ENCODE measurements at places on chromosomes 6 and 20.

DNA sequence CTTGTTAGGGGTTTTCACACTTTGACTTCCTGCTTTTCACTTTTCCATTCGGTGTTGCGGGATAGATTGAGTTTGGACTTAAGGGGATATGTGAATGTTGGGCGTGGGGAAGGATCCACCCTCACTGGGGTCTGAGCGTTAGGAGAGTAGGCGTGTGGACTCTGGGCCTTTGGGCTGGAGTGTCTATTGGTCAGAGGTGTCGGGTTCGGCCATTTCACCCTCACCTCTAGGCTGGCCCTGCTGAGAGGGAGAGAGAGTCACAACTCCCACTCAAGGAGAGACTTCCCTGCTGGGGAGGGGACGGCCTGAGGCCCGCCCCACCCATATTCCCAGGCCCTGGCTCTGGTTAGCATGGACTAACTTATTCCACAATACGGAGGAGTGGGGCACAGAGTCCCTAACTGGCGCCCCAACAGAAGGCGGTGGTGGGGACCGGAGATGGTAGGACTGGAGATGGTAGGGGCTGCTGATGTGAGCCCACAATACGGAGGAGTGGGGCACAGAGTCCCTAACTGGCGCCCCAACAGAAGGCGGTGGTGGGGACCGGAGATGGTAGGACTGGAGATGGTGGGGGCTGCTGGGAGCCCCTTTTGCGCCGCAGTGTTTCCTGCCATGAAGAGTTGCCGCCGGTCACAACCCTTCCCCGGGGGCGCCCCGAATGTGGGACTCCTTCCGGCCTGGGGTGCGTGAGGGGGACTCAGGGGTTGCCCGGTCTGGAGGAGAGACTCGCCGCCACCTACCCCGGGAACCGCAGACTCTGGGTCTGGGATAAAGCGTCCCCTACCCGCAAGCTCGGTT, 1.4 kb upstream of the PTPRA start:
- DNase-seq: no peak

- no peak for DNase-seq
Observed at GRCh38 chr6:135358985-135359384, 138.6 kb downstream of the AHI1 start.

GRCh38 chr6:32152769-32153563, 975 bp upstream of the PPT2 start:
- peak; percentile 64 for DNase-seq

DNA sequence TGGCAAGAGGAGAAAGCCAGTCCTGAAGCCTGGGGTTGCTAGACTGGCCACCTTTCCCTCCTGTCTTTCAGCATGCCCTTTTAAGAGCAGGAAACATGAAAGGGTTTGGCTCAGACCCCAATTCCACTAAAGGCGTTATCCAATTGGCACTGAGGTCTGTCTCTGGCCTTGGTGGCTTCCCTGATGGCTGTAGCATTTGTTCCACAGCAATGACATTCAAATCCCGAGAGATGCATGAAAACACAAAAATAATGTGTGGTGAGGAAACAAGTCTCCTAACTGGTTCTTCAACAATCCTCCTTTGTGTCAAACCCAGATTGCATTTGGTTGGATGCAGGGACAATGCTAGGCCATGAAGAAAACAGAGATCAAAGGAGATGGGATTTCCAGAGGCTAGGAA, 56.5 kb upstream of the ADTRP start:
- no peak for DNase-seq

GRCh38 chr6:12875051-12875450, 158.5 kb downstream of the PHACTR1 start:
- no peak for DNase-seq

DNA sequence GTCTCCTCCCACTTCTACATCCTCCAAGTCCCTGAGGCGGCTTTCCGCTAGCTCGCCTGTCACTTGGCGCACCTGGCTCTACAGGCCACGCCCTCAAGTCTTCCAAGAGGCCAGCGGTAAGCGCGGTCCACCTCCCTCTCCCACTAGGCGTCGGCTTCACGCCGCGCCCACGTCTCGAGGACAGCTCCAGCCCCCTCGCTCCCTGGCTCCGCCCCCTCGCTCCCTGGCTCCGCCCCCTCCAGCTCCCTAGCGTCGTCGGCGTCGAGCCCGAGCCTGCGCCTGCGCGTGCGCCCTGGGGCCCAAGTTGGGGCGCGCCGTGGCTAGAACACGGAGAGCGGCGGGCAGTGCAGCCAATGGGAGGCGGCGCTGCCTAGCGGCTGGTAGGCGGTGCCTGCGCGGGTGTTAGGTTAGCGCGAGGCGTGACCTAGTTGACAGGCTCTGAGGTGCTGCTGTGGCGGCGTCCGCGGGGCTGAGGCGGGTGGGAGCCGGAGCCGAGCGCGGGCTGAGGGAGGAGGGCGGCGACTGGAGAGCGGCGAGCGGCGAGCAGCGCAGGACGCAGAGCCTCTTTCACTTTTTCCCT, at the start of gene MACROD2:
Gene MACROD2, plus strand, starts transcription at position 431 of the 580 bp plus-strand sequence.
- DNase-seq: peak; percentile 93

DNA sequence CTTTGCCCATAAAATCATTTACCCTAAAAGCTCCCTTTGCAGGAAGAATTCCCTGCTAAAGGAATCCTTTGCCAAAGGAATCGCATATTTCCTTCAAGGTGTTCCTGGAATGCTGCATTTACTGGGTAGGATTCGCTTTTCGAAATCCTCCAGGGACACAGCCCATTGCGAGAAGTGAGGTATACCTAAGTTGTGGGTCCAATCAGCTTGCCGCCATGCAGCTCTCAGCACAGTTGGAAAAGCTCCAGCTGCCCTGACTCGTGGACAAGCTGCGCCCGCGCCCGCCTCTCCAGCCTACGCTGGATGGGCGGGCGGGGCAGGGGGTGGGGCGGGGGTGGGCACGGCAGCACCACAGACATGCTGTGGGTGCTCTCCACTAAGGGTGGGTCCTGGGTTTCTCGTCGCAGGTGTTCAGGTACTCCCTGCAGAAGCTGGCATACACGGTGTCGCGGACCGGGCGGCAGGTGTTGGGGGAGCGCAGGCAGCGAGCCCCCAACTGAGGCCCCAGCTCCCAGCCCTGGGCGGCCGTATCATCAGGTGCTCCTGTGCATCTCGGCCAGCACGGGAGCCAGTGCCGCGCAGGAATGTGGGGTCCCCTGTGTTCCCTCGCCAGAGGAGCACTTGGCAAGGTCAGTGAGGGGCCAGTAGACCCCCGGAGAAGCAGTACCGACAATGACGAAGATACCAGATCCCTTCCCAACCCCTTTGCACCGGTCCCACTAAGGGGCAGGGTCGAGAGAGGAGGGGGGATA, 1.4 kb downstream of the NNAT start:
- peak; percentile 58 for DNase-seq

DNA sequence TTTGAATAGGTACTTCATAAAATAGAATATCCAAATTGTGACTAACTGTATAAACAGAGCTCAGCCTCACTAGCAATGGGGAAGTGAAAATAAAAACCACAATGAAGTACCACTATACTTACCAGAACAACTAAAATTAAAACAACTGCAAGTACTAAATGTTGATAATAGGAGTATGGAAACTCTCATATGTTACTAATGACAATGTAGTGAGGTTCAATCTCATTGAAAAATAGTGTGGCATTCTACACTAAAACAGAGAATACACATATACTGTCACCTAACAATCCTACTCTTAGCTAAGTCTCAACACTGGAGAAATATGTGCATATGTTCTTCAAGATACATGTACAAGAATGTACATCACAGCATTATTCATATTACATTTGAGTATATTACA, 132.0 kb upstream of the CARMIL1 start:
- DNase-seq: no peak

DNA sequence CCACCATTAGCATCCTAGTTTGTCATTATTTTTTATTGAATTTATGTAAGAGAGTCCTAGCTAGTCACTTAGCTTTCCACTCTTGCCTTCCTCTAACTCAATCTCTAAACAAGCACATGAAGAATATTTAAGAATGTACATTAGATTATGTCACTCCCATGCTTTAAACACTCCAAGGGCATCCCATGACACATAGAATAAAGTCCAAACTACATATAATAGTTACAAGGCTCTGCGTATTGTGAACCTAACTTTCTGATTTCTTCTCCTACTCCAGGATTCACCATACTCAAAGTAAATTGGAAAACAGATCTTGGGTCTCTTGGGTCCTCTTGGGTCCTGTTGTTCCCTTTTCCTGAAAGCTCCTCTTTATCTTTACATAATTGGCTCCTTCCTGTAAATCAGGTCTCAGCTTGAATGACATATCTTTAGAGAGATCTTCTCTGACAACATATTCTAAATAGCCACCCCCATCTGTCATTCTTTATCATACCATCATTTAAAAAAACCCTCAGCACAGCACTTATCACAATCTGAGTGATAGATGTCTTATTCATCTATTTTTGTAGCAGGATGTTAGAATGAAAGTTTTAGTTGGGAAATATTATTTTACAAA, 1042.4 kb upstream of the FLRT3 start:
- no peak for DNase-seq

GRCh38 chr20:7161690-7162089, 394.2 kb downstream of the BMP2 start:
- DNase-seq: no peak

DNA sequence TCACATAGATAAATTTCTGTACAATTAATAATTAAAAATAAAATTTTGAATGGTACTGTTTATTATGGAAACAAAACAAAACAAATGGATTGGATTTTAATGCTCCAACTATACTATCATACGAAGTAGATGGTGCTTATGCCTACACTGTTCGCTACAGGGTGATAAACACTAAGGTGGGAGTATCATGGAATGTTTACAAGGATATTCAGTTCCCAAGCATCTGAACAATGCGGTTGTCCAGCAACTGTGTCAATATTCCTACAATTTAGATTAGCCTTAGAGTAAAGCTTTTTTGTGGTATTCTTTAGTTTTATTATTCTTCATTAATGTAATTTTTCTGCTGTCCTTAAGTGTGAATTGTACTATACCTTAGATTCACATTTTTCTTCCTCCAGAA, 105.1 kb downstream of the MMS22L start:
- no peak for DNase-seq

GRCh38 chr20:49835031-49835430, 22.4 kb downstream of the SLC9A8 start:
- DNase-seq: no peak

GRCh38 chr6:118535176-118535844, 12.8 kb upstream of the PLN start:
- DNase-seq: no peak

DNA sequence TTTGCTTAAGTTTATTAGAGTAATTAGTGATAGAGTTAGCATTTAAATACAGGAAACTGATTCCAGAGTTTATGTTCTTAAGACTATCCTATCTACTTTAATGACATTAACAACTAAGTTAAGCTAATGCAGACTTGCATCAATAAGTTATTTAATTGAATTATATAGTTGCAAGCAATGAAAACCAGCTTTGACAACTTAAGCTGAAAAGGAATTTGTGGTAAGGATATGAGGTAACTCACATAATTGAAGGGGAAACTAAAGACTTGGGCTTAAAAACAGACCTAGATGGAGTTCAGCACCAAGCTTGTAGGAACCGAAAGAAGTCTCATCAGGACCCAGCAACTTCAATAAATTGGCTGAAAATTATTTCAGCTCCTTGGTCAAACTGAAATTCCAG, 222.3 kb downstream of the IBTK start:
- DNase-seq: no peak

GRCh38 chr6:57423468-57423867, 106.0 kb downstream of the PRIM2 start:
- DNase-seq: no peak

DNA sequence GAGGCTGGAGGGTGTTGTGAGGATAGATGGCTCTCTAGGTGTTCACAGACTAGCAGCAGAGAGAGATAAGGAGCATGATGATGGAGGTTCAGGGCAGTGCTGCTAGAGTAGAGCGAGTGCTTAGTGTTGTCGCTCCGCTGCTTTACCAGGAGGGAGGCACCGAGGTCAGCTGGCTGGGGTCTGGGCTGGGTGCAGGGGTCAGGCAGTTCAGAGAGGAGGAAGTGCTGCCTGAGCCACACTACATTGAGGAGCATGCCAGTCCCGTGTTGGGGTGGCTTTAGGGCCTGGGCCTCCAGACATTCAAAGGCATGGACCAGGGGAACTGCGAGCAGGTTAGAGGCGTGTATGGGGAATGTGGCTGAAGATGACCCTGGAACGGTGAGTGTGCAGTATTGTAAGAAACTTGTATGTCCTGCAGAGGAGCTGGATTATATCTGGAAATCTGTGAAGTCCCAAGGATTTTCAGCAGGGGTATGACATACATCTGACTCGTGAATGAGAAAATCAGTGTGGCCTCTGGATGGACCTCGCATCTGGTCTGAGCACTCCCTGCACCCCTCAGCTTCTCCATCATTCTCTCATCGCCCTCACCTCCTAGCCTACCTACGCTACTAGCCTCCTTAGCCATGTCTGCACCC, 66.9 kb downstream of the IGF2R start:
- DNase-seq: no peak

- no peak for DNase-seq
Observed at GRCh38 chr20:24879875-24880274, 69.2 kb upstream of the CST7 start.

- no peak for DNase-seq
Observed at GRCh38 chr20:5024982-5025381, 23.7 kb upstream of the SLC23A2 start.

- no peak for DNase-seq
Observed at GRCh38 chr6:169558378-169558773, 143.5 kb downstream of the WDR27 start.

- DNase-seq: no peak
Observed at GRCh38 chr6:116945809-116946208, 68.8 kb downstream of the RFX6 start.

DNA sequence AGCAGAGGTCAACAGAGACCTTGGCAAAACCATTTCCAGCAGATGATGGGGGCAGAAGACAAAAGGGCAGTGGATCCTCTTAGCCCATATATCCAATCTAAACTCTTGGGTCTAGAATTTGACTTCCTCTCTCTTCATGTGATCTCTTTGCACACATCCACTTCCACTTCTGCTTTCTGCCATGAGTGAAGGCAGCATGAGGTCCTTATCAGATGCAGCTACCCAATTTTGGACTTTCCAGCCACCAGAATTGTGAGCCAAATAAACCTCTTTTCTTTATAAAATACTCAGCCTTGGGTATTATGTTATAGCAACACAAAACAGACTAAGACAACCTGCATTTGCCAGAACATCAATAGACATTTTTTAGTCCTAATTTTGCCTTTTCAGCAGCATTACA, 191.6 kb downstream of the ADAT2 start:
- no peak for DNase-seq

- no peak for DNase-seq
Observed at GRCh38 chr6:152048921-152049320, 241.4 kb downstream of the ESR1 start.
